Right forelimb (tissue), 1 donor: ENCODE measurements at places on chromosomes 5 and 9.

DNA sequence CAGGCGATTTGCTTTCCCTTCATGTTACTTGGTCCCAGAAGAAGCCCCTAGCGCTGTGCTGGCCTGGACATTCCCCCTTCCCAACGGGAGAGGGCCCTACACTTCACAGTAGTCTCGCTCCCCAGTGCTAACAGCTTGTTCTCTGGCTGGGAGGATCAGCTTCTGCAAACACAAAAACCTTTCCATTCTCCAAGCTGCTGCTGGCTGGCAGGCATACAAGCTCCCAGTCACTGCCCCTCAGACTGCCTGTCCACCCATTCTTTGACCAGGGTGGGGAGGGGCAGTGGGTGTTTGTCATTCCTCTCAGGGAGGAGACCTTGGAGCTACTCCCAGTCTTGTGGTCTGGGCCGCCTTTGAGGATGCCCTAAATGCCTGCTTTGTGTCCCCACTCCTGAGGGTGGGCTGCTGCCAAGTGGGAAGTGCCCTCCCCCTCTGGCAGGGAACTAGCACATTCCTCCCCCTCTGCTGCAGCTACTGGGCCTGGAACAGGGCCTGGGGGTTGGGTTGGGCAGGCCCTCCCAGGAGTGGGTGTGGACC lies 20.8 kb downstream of the ENHO start:
- DNase-seq, result peak; percentile 83

GRCh38 chr9:101707721-101708120 lies 30.7 kb downstream of the GRIN3A start:
- no peak for DNase-seq

DNA sequence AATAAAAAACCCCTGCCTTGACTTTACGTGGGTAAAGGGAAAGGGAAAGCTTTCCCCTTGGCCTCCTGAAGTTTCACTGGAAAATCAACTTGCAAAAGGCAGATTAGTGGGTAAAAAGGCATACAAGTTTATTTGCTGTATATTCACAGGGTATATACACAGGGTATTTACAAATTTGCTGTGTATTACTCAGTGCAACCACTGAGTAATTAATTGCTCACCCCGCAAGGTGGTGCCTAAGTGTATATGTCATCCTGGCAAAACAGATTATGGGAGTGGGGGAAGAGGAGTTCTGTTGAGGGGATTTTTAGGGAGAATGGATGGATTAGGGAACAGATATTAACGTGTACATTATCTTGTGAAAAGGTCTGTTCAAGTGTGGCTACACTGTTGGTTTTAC lies 7.1 kb upstream of the RARS1 start:
- no peak for DNase-seq

GRCh38 chr5:75617736-75618352 lies 6.6 kb downstream of the ANKDD1B start:
- DNase-seq, result no peak

DNA sequence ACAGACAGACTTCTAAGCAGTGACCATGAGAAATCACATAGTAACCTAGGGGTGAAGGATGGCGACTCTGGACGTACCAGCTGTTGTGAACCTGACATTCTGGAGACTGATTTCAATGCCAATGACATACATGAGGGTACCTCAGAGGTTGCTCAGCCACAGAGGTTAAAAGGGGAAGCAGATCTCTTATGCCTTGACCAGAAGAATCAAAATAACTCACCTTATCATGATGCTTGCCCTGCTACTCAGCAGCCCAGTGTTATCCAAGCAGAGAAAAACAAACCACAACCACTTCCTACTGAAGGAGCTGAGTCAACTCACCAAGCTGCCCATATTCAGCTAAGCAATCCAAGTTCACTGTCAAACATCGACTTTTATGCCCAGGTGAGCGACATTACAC lies 38.0 kb upstream of the CCDC152 start:
- DNase-seq, result no peak

- no peak for DNase-seq
Observed at GRCh38 chr5:1778138-1779020, 21.3 kb downstream of the MRPL36 start.

GRCh38 chr5:117652958-117653280 lies 1078.3 kb upstream of the SEMA6A start:
- no peak for DNase-seq

DNA sequence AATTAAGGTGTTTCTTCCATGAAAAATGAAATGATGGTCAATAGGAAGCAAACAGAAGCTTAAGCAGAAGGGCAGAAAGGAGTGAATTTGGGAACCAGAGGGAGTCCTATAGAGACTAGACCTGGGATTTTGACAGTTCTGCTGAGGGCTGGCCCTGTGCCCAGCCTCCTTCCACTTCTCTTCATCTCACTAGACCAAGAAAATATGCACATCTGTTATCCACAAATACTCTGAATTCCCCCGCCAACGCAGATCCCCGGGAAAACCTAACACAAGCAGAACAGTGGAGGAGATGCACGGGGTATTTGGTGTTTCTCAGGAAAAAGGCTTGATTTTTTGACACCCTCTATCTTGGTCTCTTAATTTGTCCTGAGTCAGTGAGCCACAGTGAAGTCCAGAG lies 22.7 kb downstream of the GRIA1 start:
- DNase-seq, result no peak

DNA sequence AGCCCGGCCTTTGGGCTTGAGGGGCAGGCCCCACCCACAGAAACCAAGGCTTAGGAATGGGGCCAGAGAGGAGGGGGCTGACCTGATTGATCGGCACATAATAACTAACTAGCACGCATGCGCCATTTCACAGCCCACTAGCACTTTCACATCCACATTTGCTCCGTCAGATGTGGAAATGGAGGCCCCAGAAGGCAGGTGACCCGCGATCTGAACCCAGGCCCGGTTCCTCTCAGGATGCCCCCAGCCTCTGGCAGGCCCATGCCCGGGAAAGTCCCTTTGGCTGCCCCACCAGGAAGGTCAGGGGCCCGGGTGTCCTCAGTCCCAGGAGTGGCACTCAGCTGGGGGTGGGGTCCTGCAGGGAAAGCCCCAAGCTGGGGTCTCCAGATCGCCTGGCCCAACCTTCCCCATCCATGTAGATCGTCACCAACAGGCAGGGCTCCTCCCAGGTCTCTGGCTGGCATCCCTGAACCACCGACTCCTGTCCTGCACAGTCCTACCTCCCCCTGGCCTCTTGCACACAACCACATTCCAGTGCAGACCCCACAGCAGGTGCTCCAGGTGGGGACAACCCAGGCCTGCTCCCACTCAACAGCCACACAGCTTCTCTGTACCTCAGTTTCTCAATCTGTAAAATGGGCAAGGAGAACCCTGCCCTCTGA lies 46.7 kb downstream of the VAV2 start:
- DNase-seq, result no peak

- no peak for DNase-seq
Observed at GRCh38 chr5:147426640-147427327, 83.1 kb downstream of the DPYSL3 start.

DNA sequence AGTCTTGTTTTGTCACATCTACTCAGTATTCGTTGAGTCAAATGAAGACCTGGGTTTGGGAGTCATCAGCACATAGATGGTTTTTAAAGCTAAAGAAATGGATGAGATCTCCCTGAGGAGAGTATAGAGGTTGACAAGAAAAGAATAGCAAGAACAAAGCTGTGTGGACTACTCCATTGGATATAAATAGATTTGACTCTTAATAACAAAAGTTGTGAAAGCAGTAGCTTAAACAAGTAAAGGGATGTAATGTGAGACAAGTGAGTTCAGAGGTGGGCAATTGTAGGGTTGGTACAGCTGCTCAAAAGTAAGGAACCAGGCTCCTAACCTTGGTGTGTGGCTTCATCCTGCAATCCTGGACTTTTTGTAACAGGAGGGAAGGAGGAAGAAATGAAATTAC lies 49.3 kb downstream of the CSNK1G3 start:
- no peak for DNase-seq

GRCh38 chr9:100602342-100602801 lies 24.5 kb downstream of the CAVIN4 start:
- DNase-seq, result no peak

- DNase-seq, result peak; percentile 20
Observed at GRCh38 chr5:132060501-132061161, at the start of gene IL3. IL3 (plus strand) TSS chr5:132060655; CDS start chr5:132060707, 52 bp downstream.

GRCh38 chr9:101999441-101999840 lies 261.0 kb upstream of the GRIN3A start:
- no peak for DNase-seq

DNA sequence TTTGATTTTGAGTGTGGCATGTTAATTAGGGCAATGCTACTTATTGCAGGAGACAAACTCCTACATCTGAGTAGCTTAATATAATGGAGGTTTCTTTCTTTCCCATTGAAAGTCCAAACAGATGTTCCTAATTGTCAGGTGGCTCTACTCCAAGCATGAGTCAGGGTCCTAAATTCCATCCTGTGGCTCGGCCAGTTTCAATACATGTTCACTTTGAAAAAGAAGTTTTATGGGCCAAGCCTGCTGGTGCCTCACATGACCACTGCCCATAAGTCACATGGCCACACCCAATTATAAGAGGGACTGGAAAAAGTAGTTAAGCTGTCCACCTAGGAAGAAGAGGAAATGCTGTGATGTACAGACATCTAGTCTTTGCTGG lies 170.4 kb downstream of the ARRDC3 start:
- DNase-seq, result peak; percentile 61

DNA sequence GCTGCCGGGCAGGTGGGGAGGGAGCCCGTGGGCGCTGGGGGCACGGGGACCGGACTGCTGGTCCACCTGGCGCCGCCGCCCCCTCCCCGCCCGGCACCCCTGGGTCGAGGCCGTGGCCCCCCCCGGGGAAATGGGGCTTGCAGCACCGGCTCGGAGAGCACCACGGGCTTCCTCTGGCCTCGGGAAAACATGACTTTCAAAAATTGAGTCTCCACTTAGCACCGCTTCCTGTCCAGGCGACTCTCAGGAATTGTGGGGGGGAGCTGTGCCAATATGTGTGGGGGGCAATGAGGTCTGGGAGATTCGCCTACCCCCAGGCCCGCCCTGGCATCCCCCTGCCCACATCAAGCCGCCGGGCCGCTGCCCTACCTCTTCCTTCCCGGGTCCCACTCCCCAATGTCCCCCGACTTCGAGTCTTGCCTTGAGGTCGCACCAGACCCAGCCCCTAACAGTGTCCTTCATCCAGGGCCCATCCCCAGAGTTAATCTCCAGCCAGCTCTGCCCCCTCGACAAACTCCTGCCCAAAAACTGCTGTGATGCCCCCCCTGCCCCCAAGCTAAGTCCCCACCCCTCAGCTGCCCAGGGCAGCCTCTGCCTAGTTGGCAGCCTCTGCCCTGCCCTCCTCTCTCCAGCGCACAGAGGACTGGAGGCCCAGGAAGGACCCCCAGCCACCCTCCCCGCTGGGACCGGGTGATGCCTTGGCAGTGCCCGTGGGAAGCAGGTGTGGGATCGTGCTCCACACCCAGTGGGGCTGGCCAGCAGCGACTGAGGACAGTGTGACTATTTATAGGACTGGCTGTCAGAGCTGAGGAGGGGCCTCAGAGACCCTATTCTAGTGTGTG lies 3.9 kb downstream of the EGFL7 start:
- no peak for DNase-seq

DNA sequence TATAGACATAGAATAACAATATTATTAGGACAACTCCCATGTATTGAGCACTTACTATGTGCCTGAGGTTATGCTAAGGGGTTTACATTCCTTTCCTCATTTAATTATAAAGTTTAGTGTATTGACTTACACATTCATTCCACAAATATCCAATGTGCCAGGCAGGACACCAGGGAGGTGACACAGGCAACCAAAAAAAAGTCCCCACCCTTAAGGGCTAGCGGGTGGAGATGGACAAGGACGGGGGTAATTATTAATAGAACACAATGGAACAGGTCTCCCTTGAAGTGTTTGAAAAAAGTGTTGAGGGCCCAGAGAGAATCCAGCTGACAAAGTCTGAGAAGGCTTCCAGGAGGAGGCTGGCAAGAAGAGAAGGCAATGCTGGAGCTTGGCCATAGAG lies 5.7 kb downstream of the TBC1D2 start:
- DNase-seq, result no peak

GRCh38 chr9:125470767-125471580 lies 209.3 kb downstream of the GAPVD1 start:
- no peak for DNase-seq

DNA sequence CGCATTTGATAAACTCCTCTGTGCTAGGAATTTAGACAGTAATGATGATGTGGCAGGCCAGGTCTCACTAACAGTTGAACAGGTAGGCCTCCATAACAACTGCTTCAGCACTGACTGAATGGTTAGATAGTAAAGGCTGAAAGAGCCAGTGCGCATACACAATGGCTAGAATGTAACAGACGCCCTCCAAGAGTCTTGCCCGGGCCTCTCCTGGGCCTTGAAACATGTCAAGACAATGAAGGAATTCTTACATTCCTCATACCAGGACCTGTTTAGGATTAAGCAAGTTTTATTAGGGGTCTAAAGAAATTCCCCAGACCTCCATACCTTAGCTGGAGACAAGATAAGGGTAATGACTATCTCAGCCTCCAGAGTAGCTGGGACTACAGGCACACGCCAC lies 6.7 kb upstream of the BICD2 start:
- no peak for DNase-seq

GRCh38 chr5:109558952-109559351 lies 130.8 kb upstream of the MAN2A1 start:
- no peak for DNase-seq

DNA sequence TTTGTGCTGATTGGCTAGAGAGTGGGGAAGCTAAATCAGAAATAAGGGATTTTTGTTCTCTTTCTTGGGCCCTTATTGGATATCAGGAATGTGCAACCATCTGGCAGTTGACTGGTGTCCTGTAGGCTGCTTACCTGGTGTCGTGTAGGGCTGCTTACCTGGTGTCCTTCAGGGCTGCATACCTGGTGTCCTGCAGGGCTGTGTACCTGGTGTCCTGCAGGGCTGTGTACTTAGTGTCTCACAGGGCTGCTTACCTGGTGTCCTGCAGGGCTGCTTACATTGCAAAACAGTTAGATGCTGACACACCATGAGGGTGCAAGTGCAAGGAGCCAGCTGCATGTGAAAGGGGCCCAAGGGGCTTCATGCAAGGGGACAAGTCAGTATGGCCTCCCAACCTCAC lies 249.3 kb downstream of the ICE1 start:
- no peak for DNase-seq

- DNase-seq, result no peak
Observed at GRCh38 chr9:19030899-19031298, 2.1 kb downstream of the SAXO1 start.

DNA sequence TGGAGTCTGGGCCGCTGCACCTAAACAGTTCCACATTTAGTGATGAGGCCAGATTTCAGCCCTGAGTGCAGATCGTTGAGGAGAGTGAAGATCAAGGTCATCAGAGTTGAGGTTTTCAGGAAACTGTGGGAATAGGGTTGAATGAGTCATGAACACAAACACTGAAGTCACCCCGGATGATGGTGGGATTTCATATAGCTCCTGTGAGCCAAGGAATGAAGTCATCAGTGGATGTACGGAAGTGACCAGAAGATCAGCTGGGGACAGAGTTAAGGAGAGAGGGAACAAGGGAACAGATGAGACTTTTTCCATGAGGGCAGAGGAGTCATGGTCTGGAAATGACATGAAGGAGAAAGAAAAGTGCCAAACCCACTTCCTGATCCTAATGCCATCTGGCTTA lies 36.5 kb downstream of the PALM2AKAP2 start:
- no peak for DNase-seq

- no peak for DNase-seq
Observed at GRCh38 chr5:159768243-159768642, 148.0 kb upstream of the ADRA1B start.
